Fibroblast of skin of left quadriceps (primary cell): ENCODE measurements at places on chromosomes 1 and 21.

DNA sequence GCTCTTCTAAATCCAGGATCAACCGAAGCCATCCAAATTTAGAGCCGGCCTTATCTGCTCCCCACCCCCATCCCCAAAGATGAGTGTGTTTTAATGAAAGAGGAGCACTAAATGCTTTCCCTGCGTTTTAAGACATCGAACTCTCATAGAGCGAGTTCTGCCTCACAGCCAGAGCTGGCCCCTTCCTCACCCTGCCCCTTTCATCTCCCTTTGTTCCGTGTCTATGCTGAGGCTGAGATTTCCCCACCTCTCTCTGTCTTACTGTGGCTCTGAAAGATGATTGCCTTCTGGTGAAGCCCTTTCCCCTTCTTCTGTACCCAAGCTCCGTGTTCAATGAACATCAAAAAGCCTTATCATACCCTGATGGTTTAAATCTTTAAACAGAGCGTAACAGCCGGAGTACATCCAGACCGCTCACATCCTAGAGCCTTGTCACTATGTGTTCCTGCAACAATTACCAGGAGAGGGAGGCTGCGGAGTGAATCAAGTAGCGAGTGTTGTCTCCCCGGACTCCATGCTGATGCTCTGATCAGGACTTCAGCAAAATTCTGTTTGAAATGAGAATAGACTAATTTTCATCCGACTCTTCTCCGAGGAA is 110.1 kb downstream of the ZNF326 start:
- no peak for DNase-seq

DNA sequence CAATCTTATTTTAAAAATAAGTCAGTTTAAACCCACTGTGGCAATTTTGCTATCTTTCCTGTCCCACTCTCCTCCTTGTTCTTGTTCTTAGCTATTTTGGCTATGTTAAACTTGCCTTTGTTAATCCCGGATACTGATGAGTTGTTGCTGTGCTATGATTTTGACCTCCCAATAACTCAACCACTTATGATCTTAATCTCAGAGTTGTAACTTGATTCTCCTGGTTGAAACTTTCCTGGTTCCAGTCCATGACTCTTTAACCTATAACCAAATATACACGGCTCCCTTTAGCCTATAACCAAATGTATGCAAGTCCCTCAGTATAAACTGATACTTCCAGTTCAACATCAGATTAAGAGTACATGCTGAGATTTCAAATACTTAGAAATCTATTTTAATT is 15.6 kb upstream of the ACADM start:
- no peak for DNase-seq

GRCh38 chr21:37297364-37297763 is 30.2 kb upstream of the VPS26C start:
- DNase-seq: no peak

- no peak for DNase-seq
These were observed 23.9 kb upstream of the KCTD3 start for GRCh38 chr1:215543191-215543606.

GRCh38 chr1:90074970-90075391 is 80.1 kb downstream of the ZNF326 start:
- DNase-seq: peak; percentile 22

- DNase-seq: peak; percentile 5
These were observed 173.6 kb downstream of the COP1 start for GRCh38 chr1:176033474-176033873.

- DNase-seq: no peak
These were observed 26.7 kb downstream of the CCDC18 start for GRCh38 chr1:93207211-93207610.

DNA sequence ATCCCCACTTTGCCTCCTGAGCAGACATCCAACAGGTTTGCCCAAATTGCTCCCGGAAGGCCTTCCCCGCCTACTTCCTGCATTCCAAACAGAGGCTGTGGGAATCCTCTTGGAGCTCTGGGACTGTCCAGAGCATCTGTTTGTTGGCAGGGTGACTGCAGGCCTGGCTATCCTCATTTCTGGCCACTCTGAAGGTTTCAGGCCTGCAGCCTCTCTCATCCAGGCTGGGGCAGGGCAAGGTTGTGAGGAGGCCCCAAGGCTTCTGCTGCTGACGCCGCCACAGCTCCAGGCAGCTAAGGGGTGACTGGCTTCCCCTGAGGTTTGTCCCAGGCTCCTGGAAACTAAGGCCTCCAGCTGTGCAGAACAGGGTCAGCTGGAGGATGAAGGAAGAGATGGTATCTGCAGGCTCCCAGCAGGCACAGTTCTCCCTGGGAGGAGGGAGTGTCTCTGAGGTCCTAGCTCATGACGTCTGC is 11.3 kb downstream of the CDK18 start:
- DNase-seq: no peak

DNA sequence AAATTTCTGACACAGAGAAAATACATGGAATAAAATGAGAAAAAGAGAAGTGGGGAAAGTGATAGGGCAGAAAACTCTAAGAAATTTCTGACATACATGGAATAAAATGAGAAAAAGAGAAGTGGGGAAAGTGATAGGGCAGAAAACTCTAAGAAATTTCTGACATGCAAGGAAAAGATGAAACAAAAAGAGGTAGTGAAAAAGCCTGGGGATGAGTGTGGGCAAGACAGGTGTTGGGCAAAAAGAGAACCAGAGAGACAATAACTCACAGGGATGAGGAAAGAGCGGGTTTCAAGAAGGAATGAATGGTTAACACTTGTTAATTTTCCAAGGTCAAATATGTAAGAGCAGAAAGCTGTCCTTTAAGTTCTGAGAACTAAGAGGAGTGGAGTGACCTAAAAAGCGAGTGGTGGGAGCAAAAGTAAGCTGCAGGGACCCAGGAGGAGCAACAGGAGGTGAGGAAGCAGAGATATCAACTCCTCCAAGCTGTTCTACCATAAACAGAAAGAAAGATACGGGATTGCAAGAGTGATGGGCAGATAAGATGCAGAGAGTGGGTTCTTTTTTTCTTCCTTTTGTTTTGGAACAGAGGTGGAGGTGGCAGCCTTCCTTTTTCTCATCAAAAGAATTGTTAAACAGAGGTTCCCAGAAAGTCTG is 29.9 kb upstream of the EXO1 start:
- DNase-seq: no peak

GRCh38 chr1:28340221-28340974 is 11.6 kb downstream of the MED18 start:
- no peak for DNase-seq

GRCh38 chr1:24151175-24151533 is 8.2 kb upstream of the IL22RA1 start:
- DNase-seq: no peak
